ENCODE measurements at places on chromosomes 7 and 10.

DNA sequence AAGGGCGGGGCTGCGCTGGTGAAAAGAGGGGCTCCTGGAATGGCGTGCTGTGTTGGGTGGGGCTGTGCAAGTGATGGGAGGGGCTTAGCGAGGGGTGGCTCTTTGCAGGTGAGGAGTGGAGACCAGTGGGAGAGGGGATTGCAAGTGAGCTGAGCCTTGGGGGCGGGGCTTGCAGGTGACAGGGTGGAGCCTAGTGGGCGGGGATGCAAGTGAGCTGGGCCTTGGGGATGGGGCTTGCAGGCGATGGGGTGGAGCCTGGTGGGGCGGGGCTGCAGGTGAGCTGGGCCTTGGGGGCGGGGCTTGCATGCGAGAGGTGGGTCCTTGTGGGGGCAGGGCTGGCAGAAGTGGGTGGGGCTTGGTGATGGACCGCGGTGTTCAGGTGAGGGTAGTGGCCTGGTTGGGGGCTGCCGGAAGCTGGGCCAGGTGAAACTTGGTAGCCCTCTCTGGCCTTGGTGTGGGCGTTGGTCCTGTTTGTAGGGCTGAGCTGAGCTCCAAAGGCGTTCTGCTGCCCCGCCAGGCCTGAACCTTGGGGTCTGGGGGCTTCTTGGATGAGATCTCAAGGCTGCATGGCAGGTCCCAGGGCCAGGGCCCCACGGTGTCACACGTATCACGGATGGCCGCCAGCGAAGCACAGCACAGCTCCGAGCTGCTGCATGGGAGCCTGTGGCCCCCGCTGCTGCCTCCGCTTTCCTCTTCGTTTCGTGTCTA lies 743 bp upstream of the PITRM1 start:
- DNase-seq, result no peak

- no peak for DNase-seq
These were observed 10.7 kb downstream of the WIPI2 start for GRCh38 chr7:5200561-5201235.

DNA sequence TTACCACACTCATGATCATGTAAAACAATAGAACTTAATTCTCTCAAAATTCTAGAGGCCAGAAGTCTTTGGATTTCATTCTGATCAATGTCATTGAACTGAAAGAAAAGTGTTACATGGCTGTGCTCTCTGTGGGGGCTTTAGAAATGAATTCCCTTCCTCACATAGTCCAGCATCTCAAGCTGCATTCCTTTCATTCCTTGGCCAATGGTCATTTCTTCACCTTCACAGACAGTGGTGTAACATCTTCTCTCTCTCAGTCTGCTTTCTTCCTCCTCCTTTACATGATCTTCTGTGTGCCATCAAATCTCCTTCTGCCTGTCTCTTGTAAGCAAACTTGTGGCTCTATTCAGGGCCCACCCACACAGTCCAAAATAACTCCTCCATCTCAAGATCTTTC lies 735.3 kb downstream of the SUGCT start:
- no peak for DNase-seq

- DNase-seq, result no peak
These were observed 5.6 kb upstream of the CYP3A4 start for GRCh38 chr7:99789441-99790070.

GRCh38 chr7:67955061-67955460 lies 958.4 kb downstream of the TYW1 start:
- DNase-seq, result no peak

GRCh38 chr7:43856996-43857395 lies 12.3 kb downstream of the MRPS24 start:
- no peak for DNase-seq

- DNase-seq, result no peak
These were observed 22.4 kb downstream of the RHOBTB1 start for GRCh38 chr10:60921633-60922032.

Data from stimulated activated CD4-positive, alpha-beta T cell treated with anti-CD3 and anti-CD28 coated beads, Interleukin-4, amount 100 ng/mL, for 1 hour (primary cell).